ENCODE measurements at places on chromosomes 1 and 21.

DNA sequence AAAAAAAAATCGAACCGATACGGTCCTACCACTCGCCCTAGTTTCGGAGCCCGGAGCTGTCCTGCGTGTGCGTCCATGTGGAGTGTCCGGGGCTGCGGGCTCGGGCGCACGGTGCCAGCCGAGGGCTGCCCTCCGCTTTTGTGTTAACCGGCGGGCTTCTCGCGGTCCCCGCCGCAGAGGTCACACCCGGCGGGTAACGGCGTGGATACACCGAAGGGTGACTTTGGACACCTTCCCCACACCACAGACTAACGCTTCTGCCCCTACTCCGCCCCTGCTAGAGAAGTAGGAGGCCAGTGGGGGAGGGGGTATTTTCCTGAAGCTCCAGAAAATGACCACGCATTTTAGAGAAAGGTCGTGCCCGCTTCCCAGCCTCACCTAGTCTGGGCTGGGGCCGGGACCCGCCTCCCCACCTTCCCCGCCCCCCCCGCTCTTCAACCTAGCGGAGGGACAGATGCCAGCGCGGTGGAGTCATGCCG lies 609 bp upstream of the ATF3 start:
- DNase-seq = no peak

- no peak for DNase-seq
Measured at GRCh38 chr1:209989525-209989924, 51.5 kb downstream of the SYT14 start.

GRCh38 chr1:183198463-183198862 lies 12.4 kb downstream of the LAMC2 start:
- no peak for DNase-seq

DNA sequence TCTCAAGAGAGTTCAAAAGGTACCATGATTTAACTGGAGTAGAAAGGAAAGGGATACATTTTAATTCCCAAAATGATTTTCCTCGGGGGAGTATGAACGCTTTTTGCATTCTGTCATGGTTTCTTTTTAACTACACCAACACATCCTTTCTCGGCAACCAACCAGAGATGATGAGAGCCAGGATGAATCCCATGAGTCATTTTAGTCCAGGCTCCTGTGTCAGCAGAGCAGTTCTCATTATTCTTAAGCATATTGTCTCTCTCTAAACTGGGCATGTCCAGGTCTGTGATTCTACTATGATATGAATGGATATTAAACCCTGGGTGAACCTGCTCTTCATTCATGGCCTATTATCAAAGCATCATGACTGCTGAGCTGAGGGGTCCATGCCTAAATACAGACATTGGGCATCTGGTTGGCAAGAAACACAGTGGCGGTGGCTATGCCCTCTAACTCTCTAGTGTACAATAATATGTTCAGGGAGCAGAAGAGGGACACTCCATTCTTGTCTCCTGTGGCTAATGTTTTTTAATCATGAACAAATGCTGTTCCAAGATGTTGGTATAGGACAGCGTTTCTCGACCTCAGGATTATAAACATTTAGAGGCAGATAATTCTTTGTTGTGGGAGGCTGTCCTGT lies 124.3 kb upstream of the ESRRG start:
- no peak for DNase-seq

DNA sequence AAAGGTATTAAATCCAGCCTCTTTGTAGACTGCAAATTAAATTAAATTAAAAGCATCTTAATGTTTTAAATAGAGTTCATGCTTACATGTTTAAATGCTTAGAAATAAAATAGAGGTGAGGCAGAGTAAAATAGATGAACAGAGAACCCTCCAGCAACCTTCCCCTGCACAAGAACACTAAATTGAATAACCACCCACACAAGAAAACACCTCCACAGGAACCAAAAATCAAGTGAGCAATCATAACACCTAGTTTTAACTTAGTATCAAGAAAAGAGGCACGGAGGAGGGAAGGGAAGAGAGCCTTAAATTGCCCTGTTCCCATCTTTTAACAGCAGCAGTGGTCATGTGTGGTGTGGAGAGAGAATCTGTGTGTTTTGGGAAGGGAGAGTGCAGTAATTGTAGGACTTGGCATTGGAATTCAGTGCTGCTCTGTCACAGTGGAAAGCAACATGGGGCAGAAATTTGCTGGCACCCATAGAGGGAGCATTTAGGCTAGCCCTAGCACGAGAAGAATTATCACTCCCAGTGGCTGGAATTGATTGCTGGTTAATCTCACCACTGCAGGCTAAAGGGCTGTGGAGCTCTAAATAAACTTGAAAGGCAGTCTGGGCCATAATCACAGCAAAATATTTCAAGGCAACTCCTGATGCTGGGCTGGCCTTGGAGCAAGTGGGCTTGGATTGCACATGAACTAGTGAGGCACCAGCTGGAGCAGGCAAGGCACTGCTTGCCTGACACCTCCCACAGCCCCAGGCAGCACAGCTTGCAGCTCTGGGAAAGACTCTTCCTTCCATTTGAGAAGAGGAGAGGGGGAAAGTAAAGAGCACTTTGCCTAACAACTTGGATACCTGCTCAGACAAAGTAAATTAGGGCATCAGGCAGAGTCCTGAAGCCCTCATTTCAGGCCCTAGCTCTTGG lies 1478.8 kb downstream of the NCAM2 start:
- DNase-seq = no peak

DNA sequence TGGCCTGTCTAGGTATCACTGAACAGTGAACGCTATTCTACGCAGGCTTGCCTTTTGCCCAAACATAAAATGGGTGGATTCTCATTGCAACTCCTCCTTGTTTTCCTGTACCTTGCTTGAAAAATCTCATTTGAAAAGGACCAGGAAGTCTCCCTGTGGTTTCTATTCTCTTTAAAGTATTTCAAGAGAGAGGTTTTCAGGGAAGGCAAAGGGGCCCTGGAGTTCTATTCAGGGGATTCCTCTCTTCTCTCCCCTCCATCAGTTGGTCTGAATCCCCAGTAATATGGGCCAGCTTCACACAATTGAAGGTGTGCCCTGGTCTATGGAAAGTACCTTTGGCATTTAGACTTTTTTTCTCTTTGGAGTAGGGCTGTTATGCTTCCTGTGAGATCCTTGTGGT lies 311.3 kb downstream of the RGS7 start:
- no peak for DNase-seq

- no peak for DNase-seq
Measured at GRCh38 chr1:228307218-228308023, 99.2 kb downstream of the TRIM11 start.

DNA sequence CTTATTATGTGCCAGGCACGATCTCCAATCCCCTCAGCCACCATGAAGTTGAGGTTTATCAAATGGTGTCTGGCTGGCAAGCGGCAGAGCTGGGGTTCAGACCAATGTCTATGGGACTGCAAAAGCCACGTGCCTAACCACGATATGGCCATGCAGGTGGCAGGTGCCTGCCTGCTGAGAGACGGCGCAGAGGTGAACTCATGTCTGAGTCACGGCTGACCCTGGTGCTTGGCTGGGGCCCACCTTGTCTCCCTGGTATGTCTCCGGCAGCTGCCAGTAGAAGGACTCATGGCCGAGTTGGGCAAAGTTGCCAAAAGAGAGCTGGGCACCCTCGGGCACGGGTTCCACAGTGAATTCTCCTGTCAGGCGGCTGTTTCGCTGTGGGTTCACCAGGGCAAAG lies 59.9 kb downstream of the LDLRAD2 start:
- no peak for DNase-seq

DNA sequence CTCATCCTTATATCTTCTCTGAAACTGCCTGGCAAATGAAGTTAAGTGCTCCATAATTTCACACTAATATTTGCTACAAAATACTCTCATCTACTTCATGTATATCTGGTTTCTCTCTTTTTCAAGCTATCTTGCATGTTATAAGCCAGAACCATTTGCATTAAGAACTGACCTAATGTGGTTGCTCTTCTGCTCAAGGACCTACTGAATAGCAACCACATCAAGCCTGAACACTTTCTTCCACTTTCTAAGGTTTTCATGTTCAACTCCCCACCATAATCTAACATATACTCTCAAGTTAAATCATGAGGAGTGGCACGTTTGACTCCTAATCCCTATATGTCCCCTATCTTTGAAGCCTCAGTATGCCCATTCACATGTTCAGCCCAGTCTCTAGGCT lies 27.2 kb downstream of the RGS1 start:
- DNase-seq = no peak

- DNase-seq = no peak
Measured at GRCh38 chr1:185500001-185500626, 183.1 kb upstream of the IVNS1ABP start.

GRCh38 chr1:161020509-161021164 lies at the start of gene F11R:
Gene F11R, minus strand, starts transcription at chr1:161021152. Its CDS starts 79 bp downstream, at chr1:161021073.
- DNase-seq = no peak

DNA sequence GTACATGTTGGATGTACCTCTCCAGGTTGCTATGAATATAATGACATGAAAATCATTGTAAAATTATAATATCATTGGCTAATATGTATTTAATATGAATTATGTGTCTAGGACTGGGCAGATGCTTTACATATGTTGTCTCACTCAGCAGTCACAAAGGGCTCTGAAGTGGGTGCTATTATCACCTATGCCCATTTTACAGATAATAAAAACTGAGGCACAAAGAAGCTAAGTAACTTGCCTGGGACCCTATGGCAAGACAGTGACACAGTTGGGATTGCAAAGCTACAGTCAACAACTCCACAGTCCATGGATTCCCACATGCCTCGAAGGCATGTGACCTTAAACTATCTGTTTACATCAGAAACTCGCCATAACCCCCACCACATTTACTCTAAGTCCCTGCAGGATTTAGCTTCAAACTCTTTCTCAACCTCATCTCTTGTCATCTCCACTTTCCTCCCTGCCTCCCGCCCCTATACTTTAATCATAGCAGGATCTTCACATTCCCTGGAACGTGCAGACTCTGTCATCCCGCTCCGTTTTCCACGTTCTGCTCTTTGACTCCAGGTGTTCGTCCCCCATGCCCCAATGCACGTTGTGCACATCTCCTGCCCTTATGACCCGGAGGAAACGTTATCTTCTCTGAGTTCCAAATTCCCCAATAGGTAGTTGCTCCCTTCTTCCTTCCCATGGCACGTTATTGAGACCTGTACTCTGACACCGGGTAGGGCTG lies 143.0 kb upstream of the NRIP1 start:
- DNase-seq = no peak

Data from stimulated activated CD8-positive, alpha-beta memory T cell treated with anti-CD3 and anti-CD28 coated beads, Interleukin-15, amount 100 ng/mL, for 4 hours (primary cell).